Gastroesophageal sphincter (tissue), 4 donors: ENCODE measurements at places on chromosomes 1 and 21.

- no peak for ATAC-seq
Observed at GRCh38 chr1:225361176-225361575, 66.7 kb downstream of the LBR start.

DNA sequence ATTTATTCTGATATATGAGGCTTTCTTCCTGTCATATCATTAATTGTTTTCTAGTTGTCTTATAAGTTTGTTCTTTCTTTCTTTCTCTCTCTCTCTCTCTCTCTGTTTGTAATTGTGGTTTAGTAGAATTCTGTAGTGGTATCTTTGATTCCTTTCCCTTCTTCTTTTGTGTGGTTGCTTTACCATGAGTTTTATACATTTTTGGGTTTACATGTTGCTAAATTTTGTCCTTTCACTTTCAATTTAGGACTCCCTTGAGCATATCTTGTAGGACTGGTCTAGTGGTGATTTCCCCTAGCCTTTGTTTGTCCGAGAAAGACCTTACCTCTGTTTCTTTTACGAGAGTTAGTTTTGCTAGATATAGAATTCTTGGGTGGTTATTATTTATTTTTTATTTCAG is 162.3 kb upstream of the CHRM3 start:
- no peak for ATAC-seq

DNA sequence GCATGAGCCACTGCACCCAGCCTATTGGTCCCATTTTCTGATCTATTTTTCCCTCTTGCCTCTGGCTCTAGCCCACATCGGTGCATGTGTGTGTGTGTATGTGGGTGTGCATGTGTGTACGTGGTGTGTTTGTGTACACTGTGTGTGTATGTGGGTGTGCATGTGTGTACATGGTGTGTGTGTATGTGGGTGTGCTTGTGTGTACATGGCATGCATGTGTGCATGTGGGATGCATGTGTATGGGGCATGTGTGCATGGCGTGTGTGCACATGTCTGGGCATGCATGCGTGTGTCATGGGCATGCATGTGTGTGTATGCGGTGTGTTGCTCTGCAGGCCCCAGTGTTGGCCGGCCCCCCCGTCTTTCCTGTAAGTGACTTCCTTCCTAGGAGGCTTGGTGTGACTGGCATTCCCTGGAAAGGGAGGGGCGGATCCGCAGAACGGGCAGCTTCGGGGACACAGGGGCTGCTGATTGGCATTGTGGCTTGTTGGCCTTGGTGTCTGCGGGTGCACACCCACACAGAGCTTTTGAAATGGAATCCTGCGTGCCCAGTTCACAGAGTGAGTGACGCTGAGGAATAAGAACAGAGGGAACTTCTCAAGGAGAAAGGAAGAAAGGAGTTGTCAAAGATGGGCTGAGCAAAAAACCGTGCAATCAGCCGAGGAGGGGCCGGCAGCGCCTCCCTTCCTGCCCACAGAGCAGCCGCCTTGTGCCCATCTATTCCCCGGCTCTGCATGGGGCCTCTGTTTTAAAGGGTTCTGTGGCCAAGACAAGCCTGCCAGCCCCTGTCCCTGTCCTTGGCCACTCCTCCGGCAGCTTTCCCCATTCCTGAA is 8.0 kb downstream of the PDXK start:
- ATAC-seq: no peak

DNA sequence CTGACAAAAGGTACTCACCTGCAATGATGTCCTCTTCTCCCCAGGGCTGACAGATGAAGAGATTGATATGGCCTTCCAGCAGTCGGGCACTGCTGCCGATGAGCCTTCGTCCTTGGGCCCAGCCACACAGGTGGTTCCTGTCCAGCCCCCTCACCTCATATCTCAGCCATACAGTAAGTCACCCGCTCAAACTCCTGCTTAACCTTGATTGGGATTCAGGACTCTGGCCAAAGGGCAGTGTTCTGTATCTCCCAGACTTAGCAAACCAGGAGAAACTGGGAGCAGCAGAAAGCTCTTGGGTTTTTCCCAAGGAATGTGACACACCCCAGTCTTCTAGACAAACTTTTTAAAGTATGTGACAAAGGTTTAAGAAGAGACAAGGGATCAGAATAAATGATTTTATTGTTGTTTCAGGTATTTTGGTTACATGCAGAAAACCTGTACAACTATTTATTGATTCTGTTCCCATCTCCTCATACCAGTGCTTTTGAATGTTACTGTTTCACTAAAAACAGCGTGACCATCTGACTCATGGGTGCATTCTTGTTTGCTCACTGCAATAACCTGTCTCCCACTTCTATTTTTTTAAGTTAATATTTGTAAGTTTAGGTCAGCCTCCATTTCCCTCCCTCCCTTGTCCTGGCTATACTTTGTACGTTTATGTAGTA is 124.6 kb downstream of the PEX14 start:
- no peak for ATAC-seq

DNA sequence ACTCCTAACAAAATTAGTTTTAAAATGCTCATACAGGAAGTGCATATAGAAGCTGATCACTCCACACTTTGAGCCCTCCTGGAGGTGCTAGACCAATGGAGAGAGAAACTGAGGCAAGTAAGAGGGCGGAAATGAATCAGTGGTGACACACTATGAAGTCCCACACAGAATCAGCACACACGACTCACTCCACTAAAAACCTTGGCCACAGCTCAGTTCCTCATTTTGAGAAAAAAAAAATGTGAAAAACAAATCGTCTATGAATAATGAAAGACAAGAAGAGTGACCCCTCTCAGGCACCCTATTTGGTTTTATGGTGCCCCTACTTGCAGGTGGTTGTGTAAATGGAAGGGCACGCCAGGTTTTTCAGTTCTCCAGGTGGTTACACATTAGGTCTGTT is 675.1 kb upstream of the BRINP3 start:
- ATAC-seq: no peak

- no peak for ATAC-seq
Observed at GRCh38 chr1:43779805-43780403, 72.6 kb downstream of the ST3GAL3 start.

- ATAC-seq: no peak
Observed at GRCh38 chr1:110130989-110131388, 18.7 kb downstream of the UBL4B start.

GRCh38 chr1:8525216-8525557 is 207.3 kb downstream of the SLC45A1 start:
- peak; percentile 2 for ATAC-seq

GRCh38 chr1:58996341-58997059 is 212.7 kb upstream of the JUN start:
- no peak for ATAC-seq

DNA sequence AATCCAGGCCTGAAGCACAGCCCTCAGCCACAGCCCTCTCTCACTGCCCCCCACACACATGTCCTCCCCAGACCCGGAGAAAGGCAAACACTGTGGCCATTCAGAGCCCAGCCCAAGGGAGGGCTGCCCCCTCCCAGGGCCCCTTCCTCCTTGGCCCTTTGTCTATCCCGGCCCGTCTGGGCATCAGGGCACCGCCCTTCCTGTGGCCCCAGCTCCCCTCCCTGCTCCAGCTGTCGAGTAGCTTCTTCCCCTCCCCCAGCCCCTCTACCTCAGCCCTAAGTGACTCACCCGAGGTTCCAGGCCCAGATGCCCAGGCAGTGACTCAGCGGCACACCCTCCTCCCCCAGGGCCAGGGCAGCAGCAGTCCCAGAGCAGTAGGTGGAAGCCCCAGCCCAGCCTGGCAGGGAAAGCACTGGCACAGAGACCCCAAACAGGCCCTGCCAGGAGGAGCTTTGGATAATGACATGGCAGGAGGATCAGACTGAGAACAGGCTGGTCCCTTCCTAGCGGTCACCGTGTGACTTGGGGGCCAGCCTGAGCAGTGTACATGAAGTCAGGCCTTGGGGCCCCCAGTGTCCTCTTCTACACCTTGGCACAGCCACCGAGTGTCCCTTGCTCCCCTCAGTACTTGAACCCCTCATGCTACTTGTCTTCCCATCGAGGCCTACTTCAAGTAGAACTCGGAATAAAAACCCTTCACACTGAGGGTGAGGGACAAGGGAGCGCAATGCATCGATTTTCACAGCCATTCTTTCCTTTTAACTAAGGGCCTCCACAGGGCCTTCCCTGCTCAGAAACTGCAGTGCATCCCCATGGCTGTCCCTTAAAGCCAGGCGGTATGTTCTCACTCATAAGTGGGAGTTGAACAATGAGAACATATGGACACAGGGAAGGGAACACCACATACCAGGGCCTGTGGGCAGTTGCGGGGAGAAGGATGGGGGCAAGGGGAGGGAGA is 1.0 kb upstream of the S100A2 start:
- peak; percentile 96 for ATAC-seq

GRCh38 chr21:44911384-44912157 is 9.1 kb downstream of the ITGB2 start:
- ATAC-seq: peak; percentile 88

DNA sequence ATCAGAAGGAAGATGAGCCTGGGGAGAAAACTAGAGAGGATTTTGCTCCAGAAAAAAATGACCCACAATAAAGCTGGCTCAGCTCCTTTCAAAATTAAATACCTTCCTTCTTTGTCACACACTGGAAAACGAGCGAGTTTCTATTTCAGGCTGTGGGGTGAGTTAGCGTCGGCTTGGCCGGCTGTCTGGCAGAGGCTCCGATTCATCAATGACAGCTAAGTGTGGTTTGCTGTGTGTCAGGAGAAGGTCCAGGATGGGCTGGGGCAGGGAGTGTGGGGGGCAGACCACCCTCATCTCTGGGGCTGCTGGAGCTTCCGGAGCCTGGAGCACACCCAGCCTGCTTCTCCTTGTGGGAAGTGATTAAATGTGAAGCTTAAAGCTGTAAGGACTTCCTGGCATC is 120.2 kb downstream of the ETS2 start:
- ATAC-seq: peak; percentile 89

GRCh38 chr1:53627031-53627430 is 111.9 kb downstream of the GLIS1 start:
- no peak for ATAC-seq

- ATAC-seq: peak; percentile 85
Observed at GRCh38 chr1:17630048-17630830, 90.7 kb downstream of the ARHGEF10L start.

GRCh38 chr1:172212124-172212523 is 208.4 kb upstream of the C1orf105 start:
- ATAC-seq: no peak

- no peak for ATAC-seq
Observed at GRCh38 chr1:244050014-244050834, 859 bp upstream of the ZBTB18 start.

GRCh38 chr1:247865416-247865815 is 8.4 kb downstream of the TRIM58 start:
- ATAC-seq: no peak

- no peak for ATAC-seq
Observed at GRCh38 chr21:16216288-16216962, 486.6 kb downstream of the USP25 start.

GRCh38 chr1:6888268-6888667 is 103.0 kb downstream of the CAMTA1 start:
- ATAC-seq: no peak

DNA sequence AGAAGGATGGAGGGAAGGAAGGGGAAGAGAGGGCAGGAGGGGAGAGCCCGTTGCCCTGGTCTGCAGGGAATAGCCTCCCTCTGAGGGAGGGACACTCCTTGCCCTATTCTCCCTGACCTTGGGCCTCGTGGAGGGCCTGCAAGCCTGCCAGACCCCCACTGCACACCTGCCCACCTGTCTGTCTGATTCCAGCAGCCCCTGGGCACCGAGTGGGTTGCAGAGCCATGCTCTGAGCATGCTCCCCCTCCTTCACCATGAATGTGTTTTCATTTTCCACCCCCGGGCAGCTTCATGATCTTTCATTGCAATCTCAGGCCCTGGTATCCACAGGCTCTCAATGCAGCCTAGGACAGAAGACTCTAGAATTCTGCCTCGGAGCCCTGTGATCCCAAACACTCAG is 5.1 kb upstream of the NPHP4 start:
- no peak for ATAC-seq

- no peak for ATAC-seq
Observed at GRCh38 chr21:45486443-45487160, 55.6 kb downstream of the SLC19A1 start.

DNA sequence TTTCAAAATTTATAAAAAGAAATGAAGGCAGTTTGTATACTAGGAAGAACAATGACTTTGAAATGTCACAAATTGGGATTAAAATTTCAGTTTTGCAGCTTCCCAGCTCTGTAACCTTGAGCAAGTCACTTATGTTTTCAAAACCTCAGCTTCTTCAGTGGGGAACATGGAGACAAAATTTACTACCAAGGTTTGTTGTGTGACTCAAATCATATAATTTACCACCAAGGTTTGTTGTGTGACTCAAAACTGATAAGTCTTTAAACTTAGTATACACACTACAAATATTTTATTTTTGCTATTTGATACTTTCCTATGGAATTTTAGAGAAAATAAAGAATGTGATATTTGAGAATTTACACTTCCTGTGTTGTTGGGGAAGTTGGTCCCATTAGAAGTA is 219.9 kb downstream of the KCTD3 start:
- ATAC-seq: no peak

DNA sequence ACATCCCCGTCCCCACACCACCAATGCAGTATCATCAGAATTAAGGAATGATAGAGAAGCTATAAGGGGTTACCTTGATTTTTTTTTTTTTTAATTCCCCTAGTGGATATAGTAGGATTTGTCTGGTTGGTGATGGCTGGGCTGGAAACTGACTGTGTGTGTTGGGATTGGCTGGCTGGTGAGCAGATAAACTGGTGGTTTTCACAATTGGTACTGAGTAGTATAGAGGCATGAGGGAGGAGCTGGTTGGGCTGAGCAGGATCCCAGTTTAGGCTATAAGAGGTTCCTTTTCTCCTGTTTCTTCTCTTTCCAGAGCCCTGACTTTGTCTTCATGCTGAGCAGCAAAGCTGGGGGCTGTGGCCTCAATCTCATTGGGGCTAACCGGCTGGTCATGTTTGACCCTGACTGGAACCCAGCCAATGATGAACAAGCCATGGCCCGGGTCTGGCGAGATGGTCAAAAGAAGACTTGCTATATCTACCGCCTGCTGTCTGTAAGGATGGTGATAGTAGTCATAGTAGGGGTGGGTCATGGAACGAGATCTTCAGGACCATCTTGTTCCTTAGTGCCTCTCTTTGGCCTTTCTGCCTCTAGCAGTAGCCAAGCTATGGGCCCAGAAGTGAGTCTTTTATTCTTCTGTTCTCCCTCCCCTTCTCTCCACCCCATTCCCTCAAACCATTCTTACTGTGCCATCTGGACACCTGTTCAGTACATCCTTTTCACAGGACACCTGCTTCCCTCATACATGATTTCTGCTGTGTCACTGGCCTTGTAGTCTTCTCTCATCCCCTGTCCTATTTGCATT is 26.9 kb downstream of the RAD54L start:
- no peak for ATAC-seq
